Upper lobe of left lung (tissue), 6 donors: ENCODE measurements at places on chromosomes 6 and 20. TPM values are rescaled to one million over a fixed set of nuclear protein-coding genes. Genes with fewer than 3 reads are reported as not detected.

Gene RIMS1
- 4.1 TPM for total RNA-seq

- DNase-seq: no peak
Observed at GRCh38 chr6:39901116-39901655, 33.1 kb downstream of the MOCS1 start.

DNA sequence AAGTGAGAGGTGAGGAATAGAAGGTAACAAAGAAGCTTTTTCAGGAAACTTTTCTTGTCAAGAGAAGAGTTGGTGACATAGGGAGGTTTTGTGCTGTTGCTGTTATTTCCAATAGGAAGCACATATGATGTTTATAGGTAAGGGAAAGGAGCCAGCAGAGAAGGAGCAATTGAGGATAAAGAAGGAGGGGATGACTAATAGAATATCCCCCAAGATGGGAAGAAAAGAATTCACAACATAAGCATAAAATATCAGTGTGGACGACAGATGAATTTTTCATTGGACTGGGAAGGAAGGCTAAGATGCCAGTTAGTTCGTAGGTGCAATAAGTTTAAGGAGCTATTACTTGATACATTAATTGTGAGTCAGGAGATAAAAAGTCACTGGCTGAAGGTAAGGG lies 8.5 kb upstream of the BEND6 start:
- no peak for DNase-seq

Gene MCUR1
- total RNA-seq: 9.4 TPM

Gene VARS1
- 55.5 TPM for total RNA-seq

Gene LRRC1
- 12.6 TPM for total RNA-seq

DNA sequence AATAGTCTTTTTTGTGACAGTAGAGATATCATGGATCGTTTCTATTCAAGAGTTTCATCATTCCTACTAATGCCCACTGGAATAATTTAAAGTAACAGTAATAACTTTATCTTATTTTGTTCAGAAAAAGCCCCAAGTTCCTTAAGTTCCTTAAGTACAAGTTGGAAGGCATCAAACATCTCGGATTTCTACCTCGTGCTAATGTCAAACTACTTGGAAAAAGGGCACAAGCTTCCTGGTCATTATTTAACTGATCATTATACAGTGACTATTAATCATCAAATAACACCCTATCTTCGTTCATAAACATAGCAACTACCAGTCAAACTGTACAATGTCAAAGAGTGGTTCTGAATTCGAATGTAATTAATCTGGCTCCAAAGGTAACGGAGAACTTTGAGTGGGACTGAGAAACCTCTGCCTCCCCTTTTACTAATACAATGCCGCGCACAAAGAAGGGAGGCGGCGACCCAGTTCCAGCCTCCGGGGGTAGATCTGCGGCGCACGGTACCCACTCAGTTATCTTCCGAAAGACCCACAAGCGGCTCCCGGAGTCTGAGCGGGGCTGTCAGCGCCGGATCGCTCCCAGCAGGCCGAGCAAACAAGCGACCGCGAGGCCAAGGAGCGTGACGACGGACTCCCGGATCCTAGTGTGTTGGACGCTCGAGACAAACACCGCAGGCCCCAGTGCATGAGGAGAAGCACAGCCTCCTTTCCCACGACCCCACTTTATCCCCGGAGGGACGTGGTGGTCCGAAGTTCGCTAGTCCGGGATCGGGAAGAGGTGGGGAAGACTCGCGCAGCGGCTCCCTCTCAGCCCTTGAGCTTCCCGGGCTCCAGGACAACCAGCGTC lies 716 bp downstream of the SHPRH start:
- DNase-seq: peak; percentile 40

Gene ECT2L
- 1.5 TPM for total RNA-seq

- peak; percentile 54 for DNase-seq
Observed at GRCh38 chr6:11744753-11745152, 33.9 kb downstream of the ADTRP start.

GRCh38 chr6:89172131-89172530 lies 26.3 kb downstream of the PM20D2 start:
- DNase-seq: no peak

GRCh38 chr20:22555791-22556564 lies 28.4 kb downstream of the FOXA2 start:
- DNase-seq: no peak

DNA sequence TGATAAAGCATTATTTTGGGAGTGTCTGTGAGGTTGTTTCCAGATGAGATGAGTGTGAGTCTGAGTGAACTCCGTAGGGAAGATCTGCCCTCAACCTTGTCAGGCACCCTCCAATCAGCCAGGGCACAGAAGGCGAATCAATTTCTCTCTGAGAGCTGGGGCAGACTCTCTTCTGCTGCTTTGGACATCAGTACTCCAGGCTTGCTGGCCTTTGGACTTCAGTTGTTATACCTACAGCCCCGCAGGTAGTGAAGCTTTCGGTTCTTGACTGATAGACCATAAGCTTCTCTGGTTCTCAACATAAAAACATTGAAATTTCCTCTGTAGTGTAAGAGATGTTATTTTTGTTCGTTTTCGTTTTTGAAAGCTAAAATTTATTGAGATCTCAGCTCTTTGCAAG lies 71.4 kb downstream of the MAFB start:
- DNase-seq: no peak
